GM10248 (cell line): ENCODE measurements at places on chromosomes 2 and 18.

GRCh38 chr2:140586379-140586778 is 1544.4 kb downstream of the LRP1B start:
- DNase-seq, result peak; percentile 30

DNA sequence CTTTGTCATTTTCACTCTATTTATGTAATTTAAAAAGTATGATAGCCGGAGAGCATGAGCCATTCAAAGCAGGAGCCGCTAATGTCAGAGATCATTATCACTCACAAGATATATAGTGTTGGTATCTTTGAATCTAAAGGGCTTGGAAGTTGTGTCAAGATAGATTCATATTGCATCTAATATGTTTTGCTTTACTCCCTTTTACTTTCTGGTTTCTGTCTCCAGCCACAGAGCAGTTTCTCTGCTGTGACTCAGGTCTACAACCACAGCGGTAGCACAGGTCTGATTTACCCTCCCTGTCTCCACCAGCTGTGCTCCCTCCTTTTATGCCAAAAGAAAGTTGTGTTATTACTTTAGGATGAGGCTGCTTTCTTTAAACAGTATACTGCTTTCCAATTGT is 424.0 kb downstream of the ARHGAP15 start:
- no peak for DNase-seq

- DNase-seq, result no peak
Observed at GRCh38 chr18:10400534-10401307, 53.7 kb upstream of the APCDD1 start.

GRCh38 chr2:213306316-213306942 is 22.2 kb downstream of the SPAG16 start:
- no peak for DNase-seq

- peak; percentile 66 for DNase-seq
Observed at GRCh38 chr2:17646081-17646554, 105.6 kb downstream of the VSNL1 start.

DNA sequence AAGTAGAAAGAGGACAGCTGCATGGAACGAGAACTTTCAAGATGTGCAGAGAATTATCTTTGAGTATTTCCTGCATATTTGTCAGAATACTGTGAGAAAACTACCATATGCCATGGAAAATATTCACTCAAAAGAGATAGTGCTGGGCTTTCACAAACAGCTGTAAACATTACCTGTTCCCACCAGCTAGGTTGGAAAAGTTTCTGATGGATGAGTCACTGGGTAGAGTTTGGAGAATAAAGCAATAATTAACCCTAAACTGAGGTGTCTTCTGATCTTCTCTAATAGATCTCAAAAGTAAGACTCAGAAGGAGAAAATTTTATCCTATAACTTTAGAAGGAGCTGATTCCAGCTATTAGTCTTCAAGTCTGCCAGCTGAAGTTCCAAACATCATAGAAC is 3.9 kb upstream of the FSIP2 start:
- no peak for DNase-seq

DNA sequence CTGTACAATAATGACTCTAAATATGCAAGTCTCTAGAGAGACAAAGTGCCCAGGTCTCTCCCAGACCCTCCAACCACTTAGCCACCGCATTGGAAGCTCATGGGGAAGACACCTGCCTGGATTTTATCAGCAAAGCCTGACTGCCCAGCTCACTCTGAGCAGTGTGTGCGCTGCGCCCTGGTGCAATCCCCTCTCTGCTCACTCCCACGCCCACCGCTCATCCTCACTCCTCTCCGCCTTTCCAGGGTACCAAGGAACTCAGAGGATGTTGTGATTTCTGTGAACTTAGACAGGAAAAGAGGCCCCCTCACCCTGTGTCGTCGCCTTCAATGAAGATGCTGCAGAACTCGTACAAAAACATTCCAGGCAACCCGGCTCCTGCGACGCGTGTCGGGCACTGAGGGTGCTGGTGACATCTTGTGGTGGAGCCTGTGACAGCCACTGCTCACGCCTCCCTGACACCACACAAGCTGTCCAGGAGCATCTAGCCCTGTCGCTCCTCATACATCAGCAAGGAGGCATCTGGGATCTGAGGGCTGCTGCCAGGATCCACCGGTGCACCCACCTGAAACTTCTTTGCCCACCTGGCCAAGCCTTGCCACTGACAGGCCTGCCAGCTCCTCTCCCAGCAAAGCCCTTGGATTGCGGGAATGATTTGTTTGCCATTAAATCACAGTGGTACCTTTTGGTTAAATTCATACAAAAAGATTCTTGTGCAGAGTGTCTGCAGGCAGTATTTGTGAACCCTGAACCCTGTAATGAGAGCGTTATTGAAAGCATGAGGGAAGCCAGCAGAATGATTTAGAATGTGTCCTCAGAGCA is 220.4 kb downstream of the ZNF516 start:
- no peak for DNase-seq

- no peak for DNase-seq
Observed at GRCh38 chr2:196314780-196315179, 143.4 kb upstream of the STK17B start.

DNA sequence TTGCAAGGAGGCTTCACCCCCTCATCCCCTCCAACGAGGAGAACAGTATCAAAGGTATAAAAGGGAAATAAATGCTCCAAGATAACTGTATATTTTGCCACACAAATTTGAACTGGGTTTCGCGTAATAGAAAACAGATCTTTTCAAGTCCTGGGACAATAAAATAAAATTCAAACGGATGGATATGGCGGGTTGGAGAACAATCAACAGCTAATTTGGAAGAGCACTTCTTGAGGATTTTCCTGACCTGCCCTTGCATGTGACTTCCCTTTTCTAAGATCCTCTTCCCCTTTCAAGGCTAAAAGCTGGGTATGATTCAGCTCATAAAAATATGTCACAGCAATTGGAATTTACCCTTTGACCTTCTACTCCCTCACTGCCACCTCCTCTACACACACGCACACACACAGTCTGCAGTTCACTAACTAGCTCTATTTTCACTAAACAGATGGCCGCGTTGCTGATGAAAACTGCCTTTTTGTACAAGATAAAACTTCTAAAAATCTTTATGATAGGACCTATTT is 386.9 kb downstream of the FIGN start:
- DNase-seq, result no peak

DNA sequence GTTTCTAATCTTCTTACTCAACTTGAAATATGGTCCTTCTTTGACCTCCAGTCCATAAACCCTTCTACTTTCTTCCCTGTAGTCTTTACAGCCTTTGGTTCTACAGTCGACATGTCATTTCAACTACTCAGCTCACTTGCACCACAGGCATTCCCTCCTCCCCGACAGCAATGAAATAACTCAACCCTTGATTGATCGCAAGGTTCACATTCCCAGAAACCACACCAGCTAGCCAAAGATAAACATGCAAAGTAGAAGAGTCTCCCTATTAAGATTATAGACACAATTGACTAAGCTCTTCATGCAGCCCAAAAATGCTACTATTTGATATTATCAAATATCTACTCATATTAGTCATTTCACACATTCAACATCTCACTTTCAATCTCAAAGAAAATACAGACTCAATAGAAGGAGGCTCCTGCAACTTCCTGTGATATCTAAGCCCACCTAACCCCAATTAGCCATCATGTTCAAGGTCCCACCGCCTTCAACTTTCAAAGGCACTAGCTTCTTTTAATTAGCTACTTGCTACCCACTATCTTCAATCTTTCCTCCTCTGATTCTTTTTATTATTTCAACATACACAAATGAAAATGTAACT is 50.8 kb downstream of the RTTN start:
- DNase-seq, result no peak

DNA sequence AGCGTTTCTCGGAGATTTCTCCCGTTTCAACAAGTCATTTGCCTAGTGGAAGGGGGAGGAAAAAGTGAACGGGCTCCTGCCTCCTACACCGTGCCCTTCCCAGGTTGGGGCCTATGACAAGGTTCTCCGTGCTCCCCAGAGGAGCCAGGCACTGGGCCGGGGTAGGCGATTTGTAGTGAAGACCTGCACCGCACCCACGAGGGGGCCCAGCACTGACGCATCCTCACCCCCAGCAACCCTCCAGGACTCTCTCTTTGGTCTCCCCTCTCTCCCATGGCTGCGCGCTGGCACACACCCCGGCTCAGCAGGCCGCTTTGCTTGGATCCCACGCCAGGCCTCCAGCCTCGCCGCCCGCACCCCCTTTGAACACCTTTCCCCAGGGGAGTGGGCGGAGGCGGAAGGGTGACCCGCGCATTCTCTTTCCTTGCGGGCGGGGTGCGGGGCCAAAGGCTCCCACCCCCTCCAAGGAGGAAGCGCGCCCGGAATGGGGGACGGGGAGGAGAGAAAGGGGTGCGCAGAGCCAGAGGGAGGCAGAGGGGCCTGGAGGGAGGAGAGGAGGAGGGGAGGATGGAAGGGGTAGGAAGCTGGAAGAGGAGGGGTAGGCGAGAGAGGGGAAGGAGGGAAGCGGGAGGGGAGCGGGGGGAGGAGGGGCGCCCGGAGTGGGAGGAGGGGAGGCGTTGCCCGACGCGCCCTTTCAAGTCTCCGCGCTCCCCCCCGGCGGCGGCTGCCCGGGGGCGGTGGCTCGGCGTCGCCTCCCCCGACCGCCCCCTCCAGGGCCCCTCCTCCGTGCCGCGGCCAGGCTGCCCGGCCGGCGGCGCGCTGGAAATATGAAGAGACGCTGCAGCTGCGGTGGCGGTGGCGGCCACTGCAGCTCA is at the start of gene APCDD1:
TSS of gene APCDD1 (plus strand) at position 830 of the 875 bp plus-strand sequence. CDS start 347 bp downstream, outside the sequence.
- peak; percentile 35 for DNase-seq

GRCh38 chr2:73614105-73614504 is 28.1 kb downstream of the NAT8 start:
- DNase-seq, result no peak

DNA sequence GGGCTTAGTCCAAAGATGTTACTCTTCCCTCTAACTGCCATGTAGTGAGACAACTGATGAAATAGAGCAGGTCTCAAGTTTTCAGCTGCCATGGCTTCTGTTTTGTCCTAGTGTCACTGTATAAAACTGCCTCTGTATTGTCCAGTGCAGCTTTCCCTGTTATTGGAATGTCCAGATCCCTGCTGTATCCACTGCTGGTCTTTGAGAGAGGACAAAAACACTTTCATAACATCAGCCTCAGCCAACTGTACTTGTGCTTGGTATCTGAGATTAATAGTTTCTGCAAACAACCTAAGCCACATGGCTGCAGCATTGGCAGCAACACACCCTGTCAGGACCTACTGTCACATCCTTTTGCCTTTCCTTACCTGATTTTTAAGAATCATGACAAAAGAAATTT is 480.2 kb downstream of the LPIN1 start:
- no peak for DNase-seq

DNA sequence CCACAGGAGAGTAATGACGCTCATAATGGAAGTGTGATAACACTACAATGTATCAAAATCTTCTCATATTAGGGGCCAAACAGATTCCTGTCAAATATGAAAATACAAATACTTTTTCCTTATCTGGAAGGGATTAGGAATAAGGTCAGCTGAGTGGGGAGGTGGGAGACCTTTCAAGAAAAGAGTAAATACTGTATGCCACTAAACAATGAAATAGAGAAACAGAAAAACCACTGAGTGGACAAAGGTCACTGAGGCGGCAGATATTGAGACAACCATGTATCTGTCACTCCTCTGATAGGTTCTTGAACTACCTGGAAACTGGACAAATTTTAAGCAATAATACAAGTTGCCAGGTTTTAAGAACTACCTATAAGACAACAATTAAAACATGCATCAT is 59.3 kb downstream of the RTTN start:
- no peak for DNase-seq

GRCh38 chr18:55484773-55485172 is 103.2 kb downstream of the TCF4 start:
- DNase-seq, result no peak

GRCh38 chr2:239293775-239294430 is 106.9 kb downstream of the HDAC4 start:
- DNase-seq, result peak; percentile 57

DNA sequence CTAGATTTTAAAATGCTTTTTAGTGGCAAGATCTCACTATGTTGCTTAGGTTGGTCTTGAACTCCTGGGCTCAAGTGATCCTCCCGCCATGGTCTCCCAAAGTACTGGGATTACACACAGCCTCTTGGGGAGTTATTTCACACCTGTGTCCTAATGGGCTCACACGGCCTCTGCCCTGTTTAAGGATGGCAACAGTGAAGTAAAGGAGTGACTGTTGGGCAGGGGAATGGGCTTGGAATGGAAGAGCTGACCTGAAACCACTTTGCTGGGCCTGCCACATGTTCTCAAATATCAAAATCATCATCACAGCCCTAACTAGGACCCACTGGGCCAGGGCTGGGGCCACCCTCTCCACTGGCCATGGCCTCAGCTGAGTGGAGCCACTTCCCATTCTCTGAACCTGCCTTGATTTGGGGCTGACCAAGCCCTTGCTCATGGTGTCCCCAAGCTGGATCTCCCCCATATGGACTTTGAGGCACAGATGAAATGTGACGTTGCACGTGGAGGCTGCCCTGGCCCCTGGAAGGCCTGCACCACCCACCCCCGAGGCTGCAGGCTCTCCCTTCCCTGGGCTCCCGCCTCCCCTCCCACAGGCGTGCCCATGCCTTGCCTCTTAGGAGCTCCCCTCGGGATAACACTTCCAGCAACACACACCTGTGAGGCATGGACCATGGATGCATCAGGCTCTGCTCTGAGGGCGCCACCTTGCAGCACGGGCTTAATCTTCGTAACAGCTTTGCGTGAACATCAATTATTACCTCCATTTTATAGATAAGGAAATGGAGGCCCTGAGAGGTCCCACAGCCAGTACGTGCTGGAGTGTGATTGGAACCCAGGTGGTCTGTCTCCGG is 71.8 kb upstream of the SMAD7 start:
- DNase-seq, result no peak

GRCh38 chr18:76419811-76420210 is 75.2 kb downstream of the ZNF516 start:
- DNase-seq, result no peak

DNA sequence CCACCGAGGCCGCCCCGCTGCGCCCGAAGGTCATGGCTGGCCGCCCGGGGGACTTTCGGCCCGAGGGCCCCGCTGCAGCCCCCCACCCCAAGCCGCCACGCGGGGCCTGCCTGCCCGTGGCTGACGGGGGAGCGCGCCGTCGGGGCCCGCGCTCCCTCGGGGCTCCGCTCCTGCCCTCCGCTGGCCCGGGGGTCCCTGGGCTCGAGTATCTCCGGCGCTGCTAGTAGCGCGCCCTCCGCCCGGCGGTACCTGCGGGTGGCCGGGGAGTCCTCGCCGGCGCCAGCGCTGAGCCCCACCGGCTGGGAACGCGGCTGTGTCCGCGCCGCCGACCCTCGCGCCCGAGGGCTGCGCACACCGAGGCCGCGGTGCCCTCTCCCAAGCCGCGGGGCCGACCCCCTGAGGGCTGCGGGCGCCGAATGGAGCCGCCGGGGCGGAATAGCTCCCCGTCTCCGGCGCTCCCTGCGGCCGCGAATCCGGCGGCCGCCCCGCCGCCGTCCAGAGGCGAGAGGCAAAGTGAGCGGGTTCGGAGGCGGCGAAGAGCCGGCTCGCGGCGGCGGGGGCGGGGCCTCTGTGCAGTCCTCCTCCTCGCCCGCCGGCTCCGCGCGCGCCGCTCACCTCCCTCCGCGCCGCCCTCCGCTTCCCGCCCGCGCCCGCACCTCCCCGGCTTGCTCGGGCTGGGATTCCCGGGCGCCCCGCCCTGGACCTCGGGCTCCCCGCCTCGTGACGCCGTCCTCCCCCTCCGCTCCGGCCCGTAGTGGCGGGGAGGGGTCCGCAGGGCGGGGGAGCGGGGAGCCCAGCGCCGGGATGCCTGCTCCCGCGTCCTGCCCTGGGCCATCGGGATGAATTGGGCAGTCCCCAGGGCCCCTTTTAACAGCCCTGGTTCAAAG is at the start of gene KCNG3:
TSS of gene KCNG3 (minus strand) at position 515 of the 887 bp plus-strand sequence. CDS start at position 34, 481 bp downstream.
- DNase-seq, result peak; percentile 81
